ENCODE measurements at places on chromosomes 13 and 19.
A peak's percentile ranks its signal among the peaks of the same experiment; 100 is the strongest.

- DNase-seq = no peak
Measured at GRCh38 chr19:46579361-46579879, 21.7 kb upstream of the CALM3 start.

DNA sequence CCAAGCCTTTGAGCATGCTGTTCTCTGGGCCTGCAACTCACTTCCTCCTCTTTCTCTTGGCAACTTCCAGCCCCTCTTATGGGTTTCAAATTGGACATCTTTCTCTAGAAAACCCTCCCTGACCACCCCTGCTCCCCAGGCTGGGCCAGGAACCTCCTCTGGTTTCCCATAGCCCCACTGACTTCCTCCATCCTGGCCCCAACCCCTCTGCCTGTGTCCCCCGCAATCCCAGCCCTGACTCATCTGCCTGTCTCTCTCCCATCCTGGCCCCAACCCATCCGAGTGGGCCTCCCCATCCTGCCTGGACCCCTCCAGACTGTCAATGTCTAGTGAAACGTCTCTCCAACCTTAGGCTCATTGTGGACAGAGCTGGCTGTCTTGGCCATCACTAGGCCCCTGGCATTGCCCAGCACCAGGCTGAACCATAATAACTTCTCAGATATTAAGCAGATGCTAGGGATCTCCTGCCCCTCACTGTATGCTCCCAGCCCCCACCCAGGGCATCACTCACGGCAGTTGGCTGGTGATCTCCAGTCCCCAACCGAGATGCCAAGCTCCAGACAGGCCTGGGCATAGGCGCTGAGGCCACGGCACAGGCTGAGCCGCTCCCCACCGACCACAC, 16.8 kb downstream of the FCGBP start:
- DNase-seq = no peak

GRCh38 chr13:96993634-96994016, 651 bp downstream of the OXGR1 start:
- DNase-seq = no peak

GRCh38 chr13:113857531-113858195, 6.2 kb downstream of the GAS6 start:
- no peak for DNase-seq

DNA sequence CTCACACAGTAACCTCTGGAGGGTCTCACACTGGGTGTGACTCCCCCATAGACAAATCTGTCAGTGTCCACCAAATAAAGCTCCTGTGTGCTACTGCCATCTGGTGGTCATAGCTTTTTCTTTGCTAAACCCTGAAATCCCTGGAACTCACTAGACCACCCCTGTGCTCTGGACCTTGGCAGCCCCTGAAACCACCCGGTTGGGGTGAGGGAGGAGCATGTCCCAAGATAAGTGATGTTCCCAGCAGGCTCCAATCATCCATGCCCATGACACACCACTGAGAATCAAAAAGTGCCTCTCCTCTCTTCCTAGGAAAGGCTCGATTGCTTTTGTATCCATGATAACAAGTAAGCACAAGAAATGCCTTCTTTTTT, 6.5 kb upstream of the HSD17B14 start:
- DNase-seq = peak; percentile 46

GRCh38 chr13:46778890-46779289, 18.1 kb downstream of the ESD start:
- no peak for DNase-seq

GRCh38 chr13:59279028-59279427, 884.7 kb downstream of the DIAPH3 start:
- no peak for DNase-seq

DNA sequence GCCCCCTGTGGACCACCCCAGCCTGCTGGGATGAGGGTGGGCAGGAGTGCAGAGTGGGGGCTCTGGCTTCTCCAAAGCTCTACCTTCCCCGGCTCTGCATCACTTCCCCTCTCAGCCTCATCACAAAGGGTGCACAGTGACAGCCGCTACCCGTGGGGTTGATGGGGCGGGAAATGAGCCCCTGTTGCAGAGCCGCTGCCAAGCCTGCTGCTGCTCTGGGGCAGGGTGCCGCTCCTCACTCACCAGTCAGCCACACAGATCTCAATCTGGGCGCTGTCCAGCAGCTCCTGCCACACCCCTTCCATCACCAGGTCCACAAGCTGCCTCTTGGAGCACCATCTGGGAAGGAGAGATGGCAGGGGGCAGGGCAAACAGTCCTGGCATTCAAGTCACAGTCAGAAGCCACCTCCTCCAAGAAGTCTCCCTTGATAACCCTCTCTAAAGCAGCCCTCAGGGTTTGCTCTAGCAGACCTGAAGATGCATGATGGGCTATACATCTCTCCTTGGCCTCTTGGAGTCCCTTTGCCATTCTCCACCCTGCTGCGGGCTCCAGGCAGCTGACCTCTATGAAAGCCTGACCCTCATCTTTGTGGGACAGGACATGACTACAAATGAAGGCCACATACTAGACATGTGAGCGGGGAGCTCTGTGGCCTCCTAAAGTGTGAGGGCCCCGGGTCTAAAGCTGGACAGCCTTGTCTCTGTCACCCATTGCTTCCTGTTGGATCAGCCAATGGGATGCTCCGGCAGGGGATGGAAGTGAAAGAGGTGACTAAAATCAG, 15.7 kb downstream of the MRPS12 start:
- DNase-seq = no peak

- DNase-seq = no peak
Measured at GRCh38 chr13:91622778-91623550, 224.5 kb downstream of the GPC5 start.

GRCh38 chr19:47766670-47767069, 11.8 kb upstream of the SELENOW start:
- no peak for DNase-seq

DNA sequence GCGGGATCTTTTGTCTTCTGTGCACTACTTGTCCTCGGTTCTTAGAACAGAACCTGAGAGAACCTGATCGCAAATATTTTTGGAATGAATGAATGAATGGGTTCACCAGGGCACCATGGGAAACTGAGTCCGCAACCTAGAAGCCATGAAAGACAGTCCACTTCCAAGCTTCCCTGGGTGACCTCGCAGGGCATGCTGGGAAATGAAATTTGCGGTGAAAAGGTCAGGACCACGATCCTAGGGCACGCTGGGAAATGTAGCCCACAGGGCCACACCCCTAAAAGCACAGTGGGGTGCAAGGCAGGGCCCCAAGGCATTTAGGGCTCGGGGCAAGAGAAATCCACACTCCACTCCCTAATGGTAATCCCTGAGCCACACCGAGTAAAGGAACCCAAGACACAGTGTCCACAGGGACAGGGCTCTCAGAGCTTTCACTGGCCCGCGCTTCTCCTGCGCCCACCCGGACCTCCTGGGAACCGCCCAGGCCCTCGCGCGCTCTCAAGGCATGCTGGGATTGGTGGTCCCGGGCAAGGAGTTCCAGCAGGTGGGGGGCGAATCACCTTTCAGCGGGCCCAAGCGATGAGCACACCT, 1.1 kb upstream of the PPP1R12C start:
- peak; percentile 36 for DNase-seq

DNA sequence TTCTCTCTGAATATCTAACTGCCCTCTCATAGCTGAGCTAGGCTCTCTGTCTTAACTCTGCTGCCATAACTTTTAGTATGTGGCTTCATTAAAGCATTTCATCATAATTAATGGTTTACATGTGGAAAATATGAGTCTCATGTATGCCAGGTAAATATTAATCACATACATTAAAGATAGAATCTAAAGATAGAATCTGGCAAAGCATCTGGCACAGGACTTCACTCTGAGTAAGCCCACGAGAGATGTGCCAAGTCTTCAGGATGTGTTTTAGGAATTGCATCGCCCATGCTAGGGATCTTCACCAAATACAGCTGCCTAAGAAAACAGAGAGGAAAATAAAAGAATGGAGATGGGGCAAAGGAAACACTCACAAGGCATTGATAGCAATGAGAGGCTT, 285.8 kb downstream of the DIAPH3 start:
- DNase-seq = no peak

DNA sequence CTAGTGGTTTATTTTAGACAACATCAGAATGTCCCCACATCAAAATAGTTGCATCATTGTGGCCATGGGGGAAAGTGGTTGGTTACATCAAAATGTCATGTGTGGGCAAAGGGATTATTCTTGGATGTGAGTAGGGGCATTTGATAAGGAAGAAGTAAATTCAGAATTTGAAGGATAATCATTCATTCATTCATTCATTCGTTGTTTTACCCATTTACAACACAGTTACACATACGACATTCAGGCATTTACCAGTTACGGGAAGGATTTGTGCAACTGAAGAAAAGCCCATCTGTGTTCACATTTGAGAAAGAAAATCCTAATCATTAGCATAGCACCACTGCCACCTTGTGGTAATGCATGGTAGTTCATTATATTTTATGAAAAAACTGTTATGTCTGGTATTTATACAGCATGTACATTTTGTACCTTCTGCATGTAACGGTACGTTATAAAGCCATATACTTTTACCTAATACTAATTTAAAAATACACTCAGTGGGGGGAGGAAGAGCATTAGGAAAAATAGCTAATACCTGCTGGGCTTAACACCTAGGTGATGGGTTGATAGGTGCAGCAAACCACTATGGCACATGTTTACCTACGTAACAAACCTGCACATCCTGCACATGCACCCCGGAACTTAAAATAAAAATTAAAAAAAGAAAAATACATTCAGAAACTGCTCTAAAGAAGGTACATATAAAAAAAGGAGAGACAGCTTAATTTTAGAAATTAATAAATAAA, 62.1 kb downstream of the DGKH start:
- peak; percentile 12 for DNase-seq

GRCh38 chr19:30406220-30407067, 34.3 kb downstream of the ZNF536 start:
- no peak for DNase-seq

DNA sequence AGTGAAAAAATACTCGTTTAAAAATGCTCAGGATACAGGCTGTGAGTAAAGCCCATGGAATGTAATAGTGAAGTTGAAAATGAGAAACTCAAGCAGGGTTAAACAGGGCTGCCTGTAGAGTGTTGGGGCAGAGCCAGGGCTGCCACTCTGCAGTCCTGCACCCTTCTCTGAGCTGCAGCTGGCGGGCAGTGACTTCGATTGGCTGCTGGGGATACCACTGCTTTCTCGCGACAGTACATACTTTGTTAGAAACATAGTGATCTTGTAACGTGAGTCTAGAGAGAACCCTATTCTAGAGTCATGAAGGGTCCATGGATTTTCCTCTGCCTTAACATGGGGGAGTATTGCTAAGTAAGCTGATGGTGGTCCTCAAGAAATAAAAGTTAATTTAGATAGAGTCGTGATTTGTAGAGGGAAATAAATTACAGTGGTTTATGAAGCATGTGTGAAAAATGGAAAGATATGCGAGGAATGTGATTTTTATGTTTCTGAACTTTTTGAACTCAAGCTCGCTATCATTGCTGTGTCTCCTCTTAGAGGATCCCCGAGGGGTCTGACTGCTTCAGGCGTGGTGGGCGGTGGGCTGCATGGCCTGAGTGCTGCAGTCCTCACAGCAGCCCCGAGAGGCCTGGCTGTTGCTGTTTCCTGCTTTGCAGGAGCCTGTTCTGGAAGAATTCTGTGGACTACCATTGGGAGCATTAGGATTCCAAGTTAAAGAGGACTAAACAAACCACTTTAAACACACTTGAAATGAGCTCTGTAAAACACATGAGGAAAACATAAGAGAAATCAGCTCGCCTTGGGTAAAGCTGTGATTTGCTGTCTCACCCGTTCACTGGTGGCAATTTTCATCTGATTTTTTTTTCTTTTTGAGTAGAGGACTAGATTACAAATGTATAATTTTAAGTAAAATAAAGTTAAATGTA, 95.7 kb downstream of the ARHGEF7 start:
- DNase-seq = no peak

DNA sequence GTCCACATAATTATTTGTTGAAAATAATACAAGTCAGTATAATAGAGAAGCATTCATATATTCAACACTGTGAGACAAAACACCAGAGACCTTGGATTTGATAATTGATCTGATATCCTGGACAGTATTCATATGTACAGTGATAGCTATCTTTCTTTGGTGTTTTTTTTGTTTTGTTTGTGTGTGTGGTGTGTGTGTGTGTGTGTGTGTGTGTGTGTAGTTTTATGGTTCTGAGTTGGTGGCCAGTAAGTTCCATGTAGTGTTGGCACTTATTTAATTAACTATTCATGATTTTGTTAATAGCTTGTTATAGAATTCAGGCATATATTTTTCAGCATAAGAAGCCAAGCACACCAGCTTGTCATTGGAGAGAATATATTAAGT, 1.6 kb upstream of the ANGPTL6 start:
- DNase-seq = no peak

DNA sequence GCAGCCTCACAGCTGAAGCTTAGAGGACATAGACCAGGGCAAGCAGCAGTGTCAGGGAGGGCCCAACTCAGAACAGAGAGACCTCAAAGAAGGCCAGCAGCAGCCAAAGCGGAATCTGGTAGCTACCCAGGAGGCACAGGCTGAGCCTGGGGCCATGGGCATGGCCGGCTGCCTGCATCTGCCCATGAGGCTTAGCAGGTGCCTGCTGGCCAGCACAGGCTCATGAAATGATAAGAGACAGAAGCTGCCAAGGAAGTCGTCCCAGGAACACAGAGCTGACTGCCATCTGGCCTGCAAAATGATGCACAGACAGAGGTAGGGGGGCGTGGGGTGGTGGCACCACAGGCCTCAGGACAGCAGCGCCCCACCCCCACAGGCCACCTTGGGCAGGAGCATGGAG, 29.2 kb downstream of the TUBA3C start:
- no peak for DNase-seq

Data from CD4-positive, alpha-beta T cell treated with Interferon alpha-2 for 1 hour (primary cell).